Placental pericyte (primary cell): ENCODE measurements at places on chromosomes 3 and 15. TPM values are rescaled to one million over a fixed set of nuclear protein-coding genes. Genes with fewer than 3 reads are reported as not detected.

The CHRFAM7A gene
- total RNA-seq = 0.22 TPM in 1 of 2 replicates, not detected in the other

The LMOD3 gene
- not detected in 2 replicates for total RNA-seq

The TRH gene
- total RNA-seq = not detected in 2 replicates

The CIB1 gene
- total RNA-seq = 21.9 and 37.0 TPM in 2 replicates

The LRRC31 gene
- not detected in 2 replicates for total RNA-seq

The ERC2 gene
- total RNA-seq = under 0.01 TPM in 1 of 2 replicates, not detected in the other

The CXCR6 gene
- total RNA-seq = 0.22 TPM in 1 of 2 replicates, not detected in the other

The HCN4 gene
- total RNA-seq = not detected in 2 replicates

The NXPE3 gene
- total RNA-seq = 10.9 and 16.8 TPM in 2 replicates

The RTP3 gene
- not detected in 2 replicates for total RNA-seq

The P3H2 gene
- 14.4 and 28.6 TPM in 2 replicates for total RNA-seq

The GOLGA6B gene
- not detected in 2 replicates for total RNA-seq

The CFAP20DC gene
- 2.0 and 3.6 TPM in 2 replicates for total RNA-seq

The FOXB1 gene
- not detected in 2 replicates for total RNA-seq

The ASB14 gene
- total RNA-seq = 0.14 TPM in 1 of 2 replicates, not detected in the other

The P2RY14 gene
- total RNA-seq = 0.14 TPM in 1 of 2 replicates, not detected in the other
